RWPE2 (cell line): ENCODE measurements at places on chromosomes 6 and 20.

DNA sequence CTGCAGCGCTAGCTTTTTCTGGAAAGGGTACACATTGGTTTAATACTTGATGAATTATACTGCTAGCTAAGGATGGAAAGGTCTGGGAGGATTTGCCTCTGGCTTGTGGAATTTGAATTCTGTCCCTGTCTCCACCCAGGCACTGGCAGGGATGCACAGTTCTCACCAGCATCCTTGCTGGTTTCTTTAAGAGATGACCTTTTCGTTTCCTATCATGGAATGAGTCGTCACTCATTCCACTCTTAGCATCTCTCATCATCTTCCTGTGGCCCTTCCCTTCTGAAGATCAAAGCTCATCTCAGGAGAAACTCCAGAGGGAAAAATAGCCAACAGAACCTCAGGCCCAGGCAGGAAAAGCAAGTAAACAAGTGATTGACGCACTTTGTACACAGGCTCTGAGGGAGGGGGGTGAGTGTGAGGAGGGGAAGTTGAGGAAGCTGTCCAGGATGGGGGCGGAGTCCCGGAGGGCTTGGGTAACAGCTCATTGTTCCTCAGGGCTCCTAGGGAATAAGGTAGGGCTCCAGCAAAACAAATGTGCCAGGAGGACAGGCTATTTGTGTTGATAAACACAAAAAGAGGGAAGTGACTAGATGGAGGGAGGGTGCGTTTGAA, 25.7 kb upstream of the SAYSD1 start:
- no peak for DNase-seq

DNA sequence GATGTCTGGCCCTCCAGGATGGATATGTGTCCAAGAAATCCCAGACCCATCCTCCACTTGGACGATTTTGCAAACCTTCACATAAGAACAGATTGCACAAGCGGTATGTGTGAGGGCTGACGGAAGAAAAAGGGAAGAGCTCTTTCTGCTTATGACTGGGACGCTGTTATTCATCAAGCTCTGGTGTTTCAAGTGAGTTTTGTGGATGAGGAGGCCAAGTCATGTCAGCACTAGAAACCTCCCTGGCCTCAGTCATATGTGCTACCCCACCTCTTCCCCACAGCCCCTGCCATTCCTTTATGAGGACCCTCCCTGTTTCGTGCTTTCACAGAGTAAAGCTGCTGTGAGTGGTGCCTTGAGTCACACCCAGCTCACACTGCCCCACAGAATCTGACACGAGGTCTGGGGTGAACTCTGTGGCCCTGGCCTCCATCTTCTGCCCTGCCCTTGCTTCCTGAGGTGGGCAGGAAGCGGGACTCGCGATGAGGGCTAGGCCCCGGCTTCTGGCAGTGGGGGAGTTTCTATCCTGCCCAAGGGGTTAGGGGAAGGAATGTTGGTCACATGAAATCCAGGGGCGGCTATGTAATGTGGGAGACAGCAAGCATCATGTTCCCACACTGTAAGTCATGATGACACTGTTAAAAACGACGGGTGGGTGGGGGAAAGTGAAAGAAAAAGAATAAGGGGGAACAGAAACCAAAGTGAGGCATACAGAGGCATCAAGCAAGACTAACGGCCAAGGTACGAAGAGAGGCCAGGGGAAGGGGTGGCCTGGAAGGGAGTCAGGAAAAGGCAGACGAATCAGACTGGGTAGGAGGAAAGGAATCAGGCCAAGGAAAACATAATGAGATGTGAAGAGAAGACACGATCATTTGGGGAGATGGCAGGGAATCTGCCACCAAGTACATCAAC, 78.1 kb downstream of the PRDM1 start:
- no peak for DNase-seq

- no peak for DNase-seq
These were observed 1.9 kb upstream of the BMP2 start for GRCh38 chr20:6765469-6766058.

GRCh38 chr6:55659304-55659703, 80.3 kb upstream of the HMGCLL1 start:
- DNase-seq, result no peak

DNA sequence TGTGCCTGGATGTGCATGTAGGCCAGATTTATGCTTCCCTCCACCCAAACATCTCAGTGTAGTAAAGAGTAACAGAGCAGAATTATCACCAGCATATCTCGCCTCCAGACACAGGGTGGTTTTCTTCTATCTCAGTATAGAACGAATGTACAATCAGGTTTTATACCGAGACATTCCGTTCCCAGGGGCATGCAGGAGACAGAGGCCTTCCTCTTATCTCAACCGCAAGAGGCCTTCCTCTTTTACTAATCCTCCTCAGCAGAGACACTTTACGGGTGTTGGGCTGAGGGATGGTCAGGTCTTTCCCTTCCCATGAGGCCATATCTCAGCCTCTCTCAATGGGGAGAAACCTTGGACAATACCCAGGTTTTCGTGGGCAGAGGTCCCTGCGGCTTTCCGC, 36.4 kb upstream of the MC3R start:
- DNase-seq, result no peak

DNA sequence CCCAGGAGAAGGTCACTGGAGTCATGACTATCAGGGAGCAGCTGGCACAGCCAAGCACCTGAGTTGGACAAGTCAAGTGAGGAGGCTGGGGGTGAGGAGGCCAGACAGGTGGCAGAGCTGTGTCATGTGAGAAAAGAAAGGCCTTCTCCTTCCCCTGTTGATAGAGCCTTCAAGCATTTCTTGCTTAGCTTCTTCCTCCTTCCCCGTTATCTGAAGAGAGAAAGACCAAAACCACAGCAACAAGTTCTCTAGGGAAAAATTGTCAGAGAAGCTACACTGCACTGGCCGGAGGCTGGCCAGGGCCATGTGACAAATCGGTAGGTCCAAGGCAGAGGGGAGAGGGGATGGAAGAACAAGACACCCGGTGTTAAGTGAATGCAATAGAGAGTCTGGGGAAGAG, 202.1 kb upstream of the PRDM1 start:
- DNase-seq, result no peak

GRCh38 chr20:63273635-63274380, 1.2 kb downstream of the ARFGAP1 start:
- DNase-seq, result no peak

DNA sequence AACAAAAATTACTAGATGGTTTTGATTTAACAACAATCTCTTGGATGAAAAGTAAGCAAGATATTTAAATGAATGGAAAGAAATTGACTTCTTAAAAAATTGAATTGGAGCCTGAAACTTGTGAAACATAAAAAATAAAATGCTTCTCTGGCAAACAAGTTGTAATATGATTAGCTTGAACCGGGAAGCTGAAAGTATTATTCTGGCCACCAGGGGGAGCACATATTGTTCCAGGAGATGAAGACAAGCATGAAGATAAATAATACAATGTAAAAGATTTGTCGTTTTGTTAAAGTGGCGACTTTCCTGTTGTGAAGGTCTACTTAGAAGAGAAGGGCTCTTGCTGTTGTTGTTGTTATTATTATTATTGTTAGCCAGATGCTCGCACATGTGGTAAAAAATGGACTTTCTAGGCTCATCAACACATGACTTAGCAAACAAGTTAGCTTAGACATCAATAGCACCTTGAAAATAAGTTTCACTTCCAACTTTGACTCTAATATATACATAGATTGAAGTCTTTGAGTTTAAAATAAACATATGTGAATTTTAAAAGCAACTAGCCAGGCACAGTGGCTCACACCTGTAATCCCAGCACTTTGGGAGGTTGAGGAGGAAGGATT, 14.2 kb downstream of the PAX1 start:
- DNase-seq, result no peak

- DNase-seq, result no peak
These were observed 260.0 kb downstream of the C6orf118 start for GRCh38 chr6:165049362-165049761.

- DNase-seq, result no peak
These were observed 55.0 kb upstream of the FOXC1 start for GRCh38 chr6:1554476-1555310.

DNA sequence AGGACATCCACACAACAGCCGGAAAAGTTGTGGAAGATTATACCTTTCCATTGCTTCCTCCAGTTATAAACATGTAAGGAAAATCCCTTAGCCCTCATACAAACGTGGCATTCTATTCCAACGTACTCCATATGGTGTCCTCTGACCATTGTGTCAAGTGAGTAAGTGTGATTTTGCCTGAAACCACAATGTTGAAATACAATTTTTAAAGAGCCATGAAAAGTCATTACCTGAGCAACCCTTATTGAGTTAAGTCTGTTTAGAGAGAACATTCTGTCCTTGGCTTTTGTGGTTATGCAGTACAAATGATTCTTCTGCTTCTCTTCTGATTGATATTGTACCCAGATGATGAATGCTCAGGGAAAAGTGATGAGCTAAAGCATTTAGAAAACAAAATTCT, 530.1 kb downstream of the HAO1 start:
- DNase-seq, result no peak

DNA sequence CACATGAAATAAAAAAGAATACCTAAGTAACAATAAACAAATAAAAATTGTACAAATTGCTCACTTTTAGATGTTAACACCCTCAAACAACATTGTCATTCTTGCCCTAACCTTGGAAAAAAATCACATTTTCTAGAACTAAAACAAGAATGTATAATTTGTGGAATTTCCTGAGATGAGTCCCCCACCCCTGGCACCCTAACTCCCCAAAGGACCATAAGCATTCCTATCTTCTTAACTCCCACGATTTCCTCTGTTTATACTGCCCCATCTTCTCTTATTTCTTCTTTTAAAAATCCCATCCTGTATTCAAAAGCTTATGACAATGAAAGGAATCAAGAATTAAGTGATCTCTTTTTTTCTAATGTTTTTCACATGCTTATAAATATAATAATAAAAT, 70.9 kb downstream of the IBTK start:
- DNase-seq, result no peak

- DNase-seq, result no peak
These were observed 174.4 kb upstream of the NOX3 start for GRCh38 chr6:155630085-155630484.

DNA sequence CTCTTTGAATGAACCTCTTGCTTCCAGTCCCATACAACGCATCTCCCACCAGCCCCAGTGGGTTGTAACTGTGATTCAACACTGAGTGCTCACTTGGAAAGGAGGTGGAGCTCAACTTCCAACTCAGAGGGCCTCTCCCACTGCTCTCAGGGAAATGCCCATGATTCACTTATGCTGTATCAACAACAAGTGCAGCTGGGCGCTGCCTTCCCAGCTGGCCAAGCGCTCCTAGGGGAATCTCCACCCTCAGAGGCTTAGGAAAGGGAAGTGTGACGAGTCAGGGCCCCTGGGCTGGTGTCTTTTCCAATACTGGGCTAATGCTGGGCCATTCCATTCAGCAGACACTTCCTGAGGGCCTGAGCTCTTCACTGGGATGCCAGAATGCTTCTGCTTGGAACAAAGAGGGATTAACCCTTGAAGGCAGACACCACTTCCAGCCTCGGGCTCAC, 8.1 kb upstream of the OCSTAMP start:
- no peak for DNase-seq

DNA sequence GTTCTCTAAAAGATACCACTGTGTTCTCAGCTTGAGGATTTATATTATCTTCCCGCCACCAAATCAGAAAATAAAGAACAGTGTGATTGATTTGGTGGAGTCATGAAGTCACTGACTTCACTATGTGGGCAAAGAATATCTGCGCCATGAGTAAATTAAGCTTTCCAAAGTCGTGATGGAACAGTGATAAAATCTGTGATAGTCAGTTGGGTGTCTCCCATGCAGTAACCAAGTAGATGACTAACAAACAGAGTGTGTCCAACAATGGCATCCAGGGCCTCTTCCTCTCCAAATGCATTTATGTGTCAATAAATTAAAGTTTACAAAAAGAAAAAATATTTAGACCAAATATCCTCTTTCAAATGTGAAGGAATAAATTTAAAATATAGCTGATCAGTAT, 87.0 kb upstream of the DST start:
- no peak for DNase-seq

GRCh38 chr20:63847237-63848002, 13.9 kb upstream of the ABHD16B start:
- DNase-seq, result no peak

GRCh38 chr6:82761674-82762345, 303.8 kb downstream of the UBE3D start:
- DNase-seq, result no peak

DNA sequence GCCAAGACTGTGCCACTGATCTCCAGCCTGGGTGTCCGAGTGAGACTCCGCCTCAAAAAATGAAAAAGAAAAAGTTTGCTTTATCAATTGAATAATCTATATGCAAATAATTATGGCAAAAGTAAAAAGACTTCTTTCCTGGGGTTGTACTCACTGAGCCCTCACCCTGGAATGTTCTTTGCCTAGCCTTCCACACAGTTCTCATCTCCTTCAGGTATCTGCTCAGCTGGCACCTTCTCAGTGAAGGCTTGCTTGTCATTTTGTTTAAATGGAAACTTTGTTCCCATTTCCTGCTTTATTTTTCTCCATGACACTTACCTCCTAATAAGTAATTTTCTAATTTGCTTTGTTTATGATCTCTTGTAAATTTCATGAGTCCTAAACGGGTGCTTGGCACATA, 96.7 kb downstream of the SGK1 start:
- DNase-seq, result no peak

- no peak for DNase-seq
These were observed 1.3 kb upstream of the SLC17A1 start for GRCh38 chr6:25833136-25833535.

GRCh38 chr6:47138046-47138445, 95.9 kb upstream of the ADGRF1 start:
- no peak for DNase-seq

GRCh38 chr6:135852746-135853145, 1.2 kb downstream of the PDE7B start:
- DNase-seq, result no peak

- DNase-seq, result peak; percentile 85
These were observed 567.3 kb upstream of the BTBD3 start for GRCh38 chr20:11350126-11351005.

DNA sequence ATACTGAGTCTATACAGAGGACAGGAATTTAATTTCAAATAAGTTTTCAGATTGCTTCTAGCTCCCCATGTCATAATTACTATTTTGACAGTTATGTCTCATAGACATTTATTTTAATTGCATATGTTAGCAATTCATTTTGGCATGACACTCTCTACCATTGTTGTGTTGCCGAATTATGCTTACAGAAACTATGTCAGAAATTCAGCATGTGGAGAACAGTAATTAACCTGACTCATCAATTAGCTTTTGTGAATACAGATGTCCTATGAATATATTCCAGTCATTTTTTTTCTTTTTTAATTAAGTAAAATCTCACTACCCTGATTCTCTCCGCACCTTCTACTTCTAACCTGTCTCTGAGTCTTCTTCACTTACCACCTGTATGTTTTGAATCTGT, 105.1 kb downstream of the NKAIN2 start:
- no peak for DNase-seq

DNA sequence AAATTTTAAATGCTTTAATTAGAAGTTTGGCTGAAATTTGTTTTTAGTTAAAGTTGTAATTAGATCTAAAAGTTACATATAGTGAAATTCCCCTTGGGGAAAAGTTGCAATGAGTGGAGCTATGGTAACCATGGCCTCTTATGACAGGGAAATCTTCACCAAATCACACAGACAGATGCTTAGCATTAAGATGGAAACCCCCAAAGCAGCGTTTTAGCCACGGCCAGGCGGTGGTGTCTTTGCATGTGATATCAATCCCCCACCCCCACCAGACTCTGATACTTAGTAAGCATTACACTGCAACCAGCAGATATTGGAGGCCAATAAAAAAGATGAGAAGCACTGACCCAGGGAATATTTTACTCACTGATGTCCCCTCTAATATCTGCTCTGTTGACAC, 75.7 kb downstream of the REPS1 start:
- DNase-seq, result no peak

- DNase-seq, result no peak
These were observed 36.8 kb upstream of the CLDN20 start for GRCh38 chr6:155227046-155227445.
